ENCODE measurements at places on chromosomes 16 and 17.

DNA sequence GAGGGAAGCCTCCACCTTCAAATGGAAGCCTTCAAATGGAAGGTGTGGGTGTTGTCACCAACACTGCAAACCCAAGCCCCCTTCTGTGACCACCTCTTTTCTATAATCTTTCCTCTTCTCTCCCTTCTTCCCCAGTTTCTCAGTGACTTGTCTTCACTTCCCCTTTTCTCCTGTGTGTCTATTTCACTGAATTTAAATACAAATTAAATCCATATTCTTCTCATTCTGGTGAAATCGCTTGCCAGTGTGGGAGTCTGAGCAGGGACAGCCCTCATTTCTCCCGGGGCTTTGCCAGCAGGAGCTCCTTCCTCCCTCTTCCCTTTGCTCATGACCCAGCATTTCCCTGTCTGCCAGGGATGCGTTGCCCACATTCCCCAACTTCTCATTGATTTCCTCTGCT lies 6.4 kb upstream of the ITGAX start:
- no peak for DNase-seq

DNA sequence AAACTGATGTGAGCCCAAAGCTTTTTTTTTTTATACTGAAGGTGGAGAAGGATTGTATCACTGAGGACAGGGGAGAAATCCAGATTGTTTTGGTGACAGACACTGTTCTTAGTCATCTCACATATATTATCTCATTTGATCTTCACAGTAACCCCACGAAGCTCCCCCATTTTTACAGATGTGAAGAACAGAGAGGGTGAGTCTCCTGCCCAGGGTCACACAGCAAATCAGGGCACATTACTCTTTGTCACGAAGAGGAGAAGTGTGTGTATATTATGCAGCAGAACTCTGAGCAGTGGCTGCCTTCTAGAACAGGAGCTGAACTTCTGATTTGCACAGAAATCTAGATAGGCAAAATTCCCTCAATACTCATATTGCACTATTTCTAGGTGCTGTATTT lies 504.3 kb downstream of the XYLT1 start:
- DNase-seq: no peak

DNA sequence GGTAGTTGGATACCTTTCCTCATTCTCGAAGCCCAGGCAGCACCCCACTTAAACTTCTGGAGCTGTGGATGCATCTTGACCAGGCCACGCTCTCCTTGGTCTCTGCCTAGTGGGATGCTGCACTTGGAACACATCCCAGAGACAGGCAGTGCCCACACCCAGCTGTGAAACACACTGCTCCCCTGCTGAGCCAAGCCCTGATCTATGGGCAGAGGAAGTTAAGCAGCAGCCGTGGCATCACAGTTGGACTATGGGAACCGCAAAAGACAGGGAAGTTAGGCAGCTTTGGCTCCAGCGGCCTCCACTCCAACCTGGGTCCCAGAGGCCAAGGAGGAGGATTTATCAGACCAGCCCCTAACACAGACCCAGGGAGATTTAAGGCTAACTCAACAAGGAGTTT lies 284.8 kb upstream of the CCL2 start:
- no peak for DNase-seq

GRCh38 chr16:68086336-68086841 lies 1.2 kb downstream of the NFATC3 start:
- DNase-seq: no peak

DNA sequence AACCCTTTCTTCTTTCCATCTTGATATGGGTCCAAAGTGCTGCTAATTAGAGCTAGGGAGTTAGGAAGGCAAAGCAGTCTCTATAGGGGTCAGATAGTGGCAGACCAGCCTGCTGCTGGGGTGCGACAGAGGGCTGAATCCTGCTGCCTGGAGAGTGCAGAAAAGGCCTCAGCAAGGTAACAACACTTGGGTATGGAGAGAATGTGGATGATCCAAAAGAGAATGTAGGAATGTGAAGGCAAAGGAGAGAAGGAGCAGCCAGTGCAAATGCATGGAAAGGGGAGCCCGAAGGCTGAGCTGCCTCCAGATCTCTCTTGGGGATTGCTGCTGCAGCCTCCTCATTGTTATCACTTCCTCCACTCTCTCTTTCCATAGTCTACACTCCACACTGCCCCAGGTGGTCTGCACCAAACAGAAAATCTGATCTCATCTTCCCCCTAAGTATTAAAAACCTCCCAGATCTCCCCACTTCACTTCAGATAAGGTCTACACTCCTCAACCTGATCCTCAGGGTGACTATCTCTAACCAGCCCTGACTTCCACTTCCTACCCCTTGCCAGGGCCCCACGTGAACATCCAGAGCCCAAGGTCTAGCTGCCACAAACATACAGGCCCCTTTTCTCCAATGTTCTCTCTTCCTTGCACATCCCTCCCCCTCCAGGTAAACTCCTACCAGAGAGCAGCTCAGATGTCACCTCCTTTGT lies 28.8 kb downstream of the TOM1L2 start:
- no peak for DNase-seq

GRCh38 chr16:66927918-66928649 lies 2.7 kb upstream of the RRAD start:
- no peak for DNase-seq

- DNase-seq: peak; percentile 92
Observed at GRCh38 chr16:4425378-4426020, at the start of gene DNAJA3. Gene DNAJA3 (plus strand): TSS chr16:4425868. CDS start chr16:4425882, 14 bp downstream.

GRCh38 chr16:3001316-3001715 lies 11.4 kb upstream of the CLDN9 start:
- DNase-seq: no peak

- no peak for DNase-seq
Observed at GRCh38 chr16:3112058-3112880, at the start of gene ZNF205. Gene ZNF205 (plus strand): TSS chr16:3112586. CDS start chr16:3113431, 845 bp downstream.

GRCh38 chr17:38693700-38694329 lies 11.3 kb upstream of the MLLT6 start:
- DNase-seq: no peak

GRCh38 chr17:32828822-32829221 lies 48.1 kb downstream of the MYO1D start:
- DNase-seq: no peak

DNA sequence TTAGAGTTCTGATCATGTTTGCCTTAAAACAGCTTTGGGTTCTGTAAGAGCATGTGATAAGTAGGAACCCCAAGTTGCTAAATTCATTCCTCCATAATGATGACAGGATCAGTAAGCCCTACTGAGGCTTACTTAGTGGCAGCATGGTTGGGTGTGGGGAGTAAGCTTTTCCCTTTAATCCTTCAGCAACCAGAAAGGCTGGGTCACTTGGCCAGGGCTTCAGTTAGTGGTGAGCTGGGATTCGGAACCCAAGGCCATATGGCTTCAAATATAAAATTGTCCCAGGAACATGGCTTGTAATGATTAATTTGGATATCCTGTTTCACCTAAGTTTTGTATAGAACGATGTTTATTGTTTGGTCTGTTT lies 850 bp downstream of the GINS3 start:
- DNase-seq: no peak

DNA sequence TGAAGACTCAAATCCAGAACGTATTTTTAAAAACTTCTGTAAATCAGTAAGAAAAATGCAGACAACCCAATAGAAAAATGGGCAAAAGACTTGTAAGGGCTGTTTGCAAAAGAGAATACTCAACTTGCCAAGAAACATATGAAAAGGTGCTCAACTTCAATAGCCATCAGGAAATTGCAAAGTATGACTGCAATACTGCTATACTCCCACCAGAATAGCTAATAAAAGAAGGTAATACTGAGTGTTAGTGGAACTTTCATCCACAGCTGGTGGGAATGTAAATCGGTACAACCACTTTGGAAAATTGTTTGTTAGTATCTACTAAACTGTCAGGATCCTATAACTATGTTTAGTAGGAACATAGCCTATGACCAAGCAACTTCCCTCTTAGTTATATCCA lies 48.1 kb downstream of the TBX4 start:
- DNase-seq: no peak

- no peak for DNase-seq
Observed at GRCh38 chr17:73226556-73227172, 33.8 kb downstream of the COG1 start.

DNA sequence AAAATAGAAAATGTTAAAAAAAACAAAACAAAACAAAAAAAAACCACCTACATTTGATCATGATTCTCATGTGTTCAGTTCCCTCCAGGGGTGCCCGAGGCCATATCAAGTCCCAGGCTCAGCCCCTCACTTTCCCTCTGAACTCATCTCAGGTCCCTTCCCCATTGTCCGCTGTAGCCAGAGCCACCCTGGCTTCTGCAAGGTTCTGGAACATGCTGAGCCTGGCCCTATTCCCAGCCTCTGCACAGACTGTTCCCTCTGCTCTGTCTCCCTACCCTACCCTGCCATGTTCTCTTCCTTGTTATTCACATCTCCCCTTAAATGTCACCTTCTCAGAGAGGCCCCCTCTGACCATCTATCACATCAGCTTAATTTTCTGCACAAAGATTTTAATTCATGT lies 46.9 kb downstream of the TK2 start:
- no peak for DNase-seq

- DNase-seq: no peak
Observed at GRCh38 chr16:28259091-28259780, 33.1 kb upstream of the SBK1 start.

DNA sequence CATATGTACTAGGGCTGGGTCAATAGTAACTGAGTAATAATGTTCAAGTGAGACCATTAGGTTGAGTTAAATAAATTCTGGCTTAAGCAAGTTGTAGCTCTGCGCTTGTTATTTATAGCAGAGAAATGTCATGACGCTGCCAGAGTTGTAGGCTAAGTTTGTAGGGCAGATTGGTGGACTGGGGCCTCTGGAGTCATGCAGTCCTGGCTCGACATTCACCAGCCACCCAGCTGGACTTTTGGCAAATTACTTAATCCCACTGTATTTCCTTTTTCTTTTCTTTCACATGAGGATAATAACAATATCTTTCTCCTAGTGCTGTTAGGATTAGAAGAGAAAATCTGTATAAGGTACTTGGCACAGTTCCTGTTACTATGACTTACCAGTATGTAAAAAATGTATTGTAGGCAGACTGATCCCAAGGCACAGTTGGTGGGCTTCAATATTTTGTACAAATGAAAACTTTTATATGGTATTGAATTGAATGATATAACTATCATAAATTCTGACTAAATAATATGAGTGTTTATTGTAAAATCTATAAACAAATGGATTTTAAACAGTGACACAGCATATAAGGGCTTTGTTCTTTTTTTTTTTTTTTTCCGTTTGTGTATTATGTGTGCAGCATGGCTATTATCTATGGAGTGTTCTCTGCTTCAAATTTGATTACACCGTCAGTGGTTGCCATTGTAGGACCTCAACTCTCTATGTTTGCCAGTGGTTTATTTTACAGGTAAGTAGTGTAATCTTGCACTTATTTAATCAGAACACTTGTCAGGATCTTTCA lies 2.6 kb downstream of the MFSD11 start:
- DNase-seq: no peak

- no peak for DNase-seq
Observed at GRCh38 chr17:58630883-58631522, 60.8 kb downstream of the TEX14 start.

GRCh38 chr16:57252148-57252721 lies 7.2 kb downstream of the ARL2BP start:
- no peak for DNase-seq

- no peak for DNase-seq
Observed at GRCh38 chr16:81627024-81627423, 152.1 kb upstream of the PLCG2 start.

GRCh38 chr16:89660146-89660545 lies 2.5 kb downstream of the SPATA33 start:
- no peak for DNase-seq

DNA sequence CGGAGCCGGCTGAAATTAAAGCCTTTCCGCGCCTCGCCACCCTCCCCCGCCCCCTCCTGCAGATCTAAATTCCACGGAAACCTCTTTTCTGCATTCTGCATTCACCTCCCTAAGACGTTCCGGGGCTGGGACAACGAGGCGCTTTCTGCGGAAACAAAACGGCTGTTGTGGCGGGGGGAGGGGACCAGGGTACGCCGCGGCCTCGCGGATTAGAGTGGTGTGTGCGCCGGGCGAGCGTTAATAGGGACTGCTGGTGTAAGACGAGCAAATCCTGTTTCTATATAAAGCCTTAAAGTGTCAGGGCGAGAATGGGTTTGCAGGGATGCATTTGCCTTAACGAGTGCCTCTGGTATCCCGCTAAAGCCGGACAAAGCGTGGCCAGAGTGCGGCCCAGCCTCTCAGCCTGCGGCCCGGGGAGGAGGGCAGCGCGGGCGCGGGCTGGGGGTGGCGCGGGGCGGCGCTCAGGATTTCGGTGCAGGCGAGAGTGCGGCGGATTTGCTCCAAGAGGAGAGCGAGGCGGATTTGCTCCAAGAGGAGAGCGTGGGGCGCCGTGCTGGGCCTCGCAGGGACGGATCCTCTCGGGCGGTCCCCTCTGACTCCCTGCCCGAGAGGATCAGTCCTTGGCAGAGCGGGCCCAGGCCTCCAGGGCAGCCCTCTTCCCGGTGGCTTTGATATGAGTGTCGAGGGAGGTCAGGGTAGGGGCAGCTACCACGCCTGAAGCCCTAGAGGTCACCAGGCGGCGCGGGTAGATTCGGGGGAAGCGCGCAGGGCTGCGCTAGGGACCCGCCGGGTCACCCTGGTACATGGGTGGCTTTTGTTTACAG lies 5.1 kb downstream of the BAHCC1 start:
- no peak for DNase-seq

GRCh38 chr17:78133971-78134898 lies 3.7 kb downstream of the TMC8 start:
- DNase-seq: peak; percentile 78

- DNase-seq: no peak
Observed at GRCh38 chr17:17877529-17878358, 41.0 kb upstream of the SREBF1 start.

DNA sequence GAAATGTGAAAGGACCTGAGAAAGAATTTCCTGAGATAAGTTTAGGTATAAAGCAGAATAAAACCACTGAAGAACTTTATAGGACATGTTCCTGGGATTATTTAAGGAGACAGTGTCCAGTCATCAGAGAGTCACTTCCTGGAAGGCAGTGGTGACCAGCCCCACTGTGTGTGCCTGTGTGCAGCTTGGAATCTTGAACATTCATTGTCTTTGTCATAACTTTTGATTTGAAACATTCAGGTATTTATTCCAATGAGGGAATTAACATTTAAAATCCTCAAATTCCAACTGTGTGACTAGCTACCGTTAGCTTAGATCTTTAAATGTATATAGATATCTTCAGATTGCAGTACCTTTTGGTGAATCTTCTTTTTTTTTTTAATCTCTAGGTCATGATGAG lies 61.7 kb upstream of the MRC2 start:
- no peak for DNase-seq

- DNase-seq: peak; percentile 73
Observed at GRCh38 chr16:27237219-27238015, 31.2 kb downstream of the NSMCE1 start.

DNA sequence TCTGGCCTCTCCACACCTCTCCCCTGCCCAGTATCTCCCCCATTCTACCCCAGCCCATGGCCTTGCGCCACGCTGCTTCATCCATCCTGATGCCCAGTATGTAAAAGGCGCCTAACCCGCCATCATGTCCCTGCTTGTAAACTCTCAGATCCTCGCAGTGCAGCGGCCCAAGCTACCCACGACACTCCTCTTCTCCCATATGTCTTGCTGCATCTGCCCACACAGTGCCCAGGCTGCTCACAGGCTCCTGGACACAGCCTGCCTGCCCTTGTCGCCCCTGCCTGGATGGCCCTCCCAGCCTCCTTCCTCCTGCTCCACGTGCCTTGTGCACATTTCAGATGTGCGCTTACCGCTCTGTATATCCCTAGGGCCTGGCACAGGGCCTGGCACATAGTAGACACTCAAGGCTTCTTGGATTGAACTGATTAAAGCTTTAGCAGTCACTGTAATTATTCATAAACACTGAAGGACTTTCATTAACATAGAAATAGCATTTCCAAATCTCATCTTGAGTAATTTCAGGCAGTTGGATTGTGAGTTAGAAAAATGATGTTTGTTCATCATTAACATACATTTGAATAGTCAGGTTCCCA lies 129.1 kb downstream of the CLEC16A start:
- DNase-seq: no peak

Measured in activated CD8-positive, alpha-beta memory T cell treated with anti-CD3 and anti-CD28 coated beads, Interleukin-2, amount 50 U/mL, for 4 hours (primary cell).